ENCODE measurements at places on chromosomes 13 and 19. TPM values are rescaled to one million over a fixed set of nuclear protein-coding genes. Genes with fewer than 3 reads are reported as not detected.

DNA sequence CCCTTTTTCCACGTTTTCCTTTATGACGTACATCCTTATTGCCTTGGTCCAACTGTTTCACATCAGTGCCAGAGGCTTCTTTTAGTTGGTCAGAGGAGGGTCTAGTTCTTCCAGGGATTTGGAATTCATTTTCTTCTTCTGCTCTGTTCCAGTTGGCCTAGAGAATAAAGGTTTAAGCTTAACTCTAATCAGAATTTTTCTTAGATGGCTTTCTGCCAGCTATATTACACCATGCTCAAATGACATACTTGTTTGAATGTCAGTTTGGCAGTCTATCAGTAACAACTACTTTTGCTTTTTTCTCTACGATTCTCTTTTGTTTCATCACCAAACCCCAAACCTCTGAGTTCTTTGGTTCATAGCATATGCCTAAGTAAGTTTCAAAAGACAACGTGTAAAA, 16.8 kb downstream of the SPART start:
- no peaks in the 10 kb centered on the region for H3K27me3 ChIP-seq
- no peak for DNase-seq
- no peak overlapping the region for H3K27ac ChIP-seq
- H3K36me3 ChIP-seq, result peaks cover 37% of the 10 kb centered on the region
- H3K4me1 ChIP-seq, result peaks cover 9% of the 10 kb centered on the region

- H3K27me3 ChIP-seq, result no peaks in the 10 kb centered on the region
- DNase-seq, result no peak
- H3K36me3 ChIP-seq, result no peaks in the 10 kb centered on the region
- peaks cover 10% of the 10 kb centered on the region for H3K4me1 ChIP-seq
- H3K4me3 ChIP-seq, result no peak overlapping the region
These were observed 23.7 kb downstream of the CEBPA start for GRCh38 chr19:33278403-33279269.

- no peaks in the 10 kb centered on the region for H3K4me1 ChIP-seq
- no peak overlapping the region for H3K4me3 ChIP-seq
- no peak overlapping the region for H3K27ac ChIP-seq
- H3K36me3 ChIP-seq, result peaks cover 33% of the 10 kb centered on the region
These were observed 21.7 kb upstream of the ZNF254 start for GRCh38 chr19:24065243-24065642.

DNA sequence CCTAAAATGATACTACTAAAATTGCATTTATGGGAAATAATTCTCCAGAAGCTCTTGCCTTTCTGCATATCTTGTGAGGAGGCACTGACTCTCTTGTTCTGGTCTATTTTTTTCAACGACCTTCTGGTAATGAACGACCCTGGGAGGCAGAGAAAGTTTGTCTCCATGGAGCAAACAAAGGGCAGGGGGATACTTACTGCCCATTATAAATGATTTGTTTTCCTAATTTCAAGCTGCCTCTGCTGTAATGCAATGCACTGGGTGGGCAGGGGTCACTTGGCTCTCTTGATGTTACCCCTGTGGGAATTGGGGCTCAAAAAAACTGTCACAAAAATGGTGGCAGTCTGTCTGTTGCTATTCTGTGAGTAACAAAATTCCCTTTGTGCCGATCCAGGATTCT, 643.2 kb downstream of the LIG4 start:
- H3K4me1 ChIP-seq, result no peaks in the 10 kb centered on the region
- H3K27me3 ChIP-seq, result no peaks in the 10 kb centered on the region
- no peak for DNase-seq
- no peaks in the 10 kb centered on the region for H3K36me3 ChIP-seq
- H3K27ac ChIP-seq, result no peak overlapping the region

Gene SRRM5
- 0.63 TPM for total RNA-seq

All from mesothelial cell of epicardium (in vitro differentiated cells).